NCI-H2107 (cell line): ENCODE measurements at places on chromosomes 11 and 22.

DNA sequence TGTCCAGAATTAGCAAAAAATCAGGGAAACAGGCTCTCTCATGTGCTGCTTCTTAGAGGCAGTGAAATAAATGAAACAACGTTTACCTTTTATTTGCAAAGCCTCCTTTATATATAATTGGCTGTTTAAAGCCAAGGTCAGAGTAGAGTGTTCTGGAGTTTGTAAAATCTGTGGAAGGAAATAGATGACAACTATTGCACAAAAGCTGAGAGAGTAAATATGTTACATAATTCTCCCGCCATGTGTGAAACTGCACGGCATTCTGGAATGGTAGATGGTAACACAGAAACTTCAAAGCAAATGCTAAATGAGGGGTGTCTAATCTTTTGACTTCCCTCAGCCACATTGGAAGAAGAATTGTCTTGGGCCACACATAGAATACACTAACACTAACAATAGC, 51.5 kb upstream of the FGF3 start:
- no peak for DNase-seq

GRCh38 chr11:66854729-66855211, 2.1 kb upstream of the LRFN4 start:
- DNase-seq = no peak

GRCh38 chr22:35888181-35888870, 140.3 kb downstream of the RBFOX2 start:
- DNase-seq = no peak

DNA sequence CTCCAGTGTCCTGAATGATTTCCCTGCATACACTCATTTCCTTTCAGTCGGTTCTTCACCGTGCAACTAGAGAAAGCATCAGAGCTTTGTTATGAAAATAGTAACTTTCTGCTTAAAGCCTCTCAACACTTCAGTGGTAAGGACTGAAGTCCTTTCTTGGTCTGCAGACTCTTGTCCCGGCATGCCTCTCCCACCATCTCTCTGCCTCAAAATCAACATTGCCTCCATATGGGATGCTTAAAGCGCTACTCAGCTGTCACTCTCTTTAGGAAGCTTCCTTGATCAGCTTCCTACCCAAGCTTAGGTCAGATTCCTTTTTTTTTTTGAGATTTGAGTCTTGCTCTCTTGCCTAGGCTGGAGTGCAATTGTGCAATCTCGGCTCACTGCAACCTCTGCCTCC, 36.7 kb downstream of the APLP2 start:
- DNase-seq = no peak

DNA sequence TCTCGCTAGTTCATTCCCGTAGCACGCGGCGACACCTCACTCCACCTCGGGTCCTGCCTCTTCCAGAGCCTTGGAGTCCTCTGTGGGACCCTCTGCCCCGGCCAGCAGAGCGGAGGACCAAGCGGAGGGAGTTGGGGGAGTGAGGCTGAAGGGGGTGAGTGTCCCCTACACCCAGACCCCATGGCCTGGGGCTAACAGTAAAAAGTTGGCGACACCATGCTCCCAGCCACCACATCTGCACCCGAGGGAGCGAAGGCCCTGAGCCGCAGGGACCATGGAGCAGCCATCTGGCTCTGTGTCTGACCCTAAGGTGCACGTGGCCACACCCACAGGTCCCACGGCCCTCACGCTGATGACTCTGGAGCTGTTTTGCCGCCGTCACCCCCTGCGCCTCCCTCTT, 293.8 kb downstream of the BRD1 start:
- DNase-seq = no peak

GRCh38 chr11:16216831-16217230, 139.5 kb downstream of the SOX6 start:
- DNase-seq = no peak

GRCh38 chr11:71281204-71281603, 28.8 kb upstream of the SHANK2 start:
- no peak for DNase-seq

DNA sequence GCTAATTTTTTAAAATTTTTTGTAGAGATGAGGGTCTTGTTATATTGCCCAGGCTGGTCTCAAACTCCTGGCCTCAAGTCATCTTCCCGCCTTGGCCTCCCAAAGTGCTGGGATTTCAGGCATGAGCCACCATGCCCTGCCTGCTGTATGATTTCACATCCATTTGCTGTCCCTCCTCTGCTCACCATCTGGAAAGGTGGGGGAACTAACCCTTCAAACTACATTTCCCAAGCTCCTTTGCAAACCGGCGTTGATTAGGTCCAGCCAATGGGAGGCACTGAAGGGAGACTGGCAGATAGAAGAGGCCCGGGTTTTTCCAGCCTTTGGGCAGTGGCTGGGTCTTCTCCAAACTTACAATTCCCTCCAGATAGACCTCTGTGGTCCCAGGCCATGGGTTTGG, 19.3 kb downstream of the RFPL1 start:
- no peak for DNase-seq

DNA sequence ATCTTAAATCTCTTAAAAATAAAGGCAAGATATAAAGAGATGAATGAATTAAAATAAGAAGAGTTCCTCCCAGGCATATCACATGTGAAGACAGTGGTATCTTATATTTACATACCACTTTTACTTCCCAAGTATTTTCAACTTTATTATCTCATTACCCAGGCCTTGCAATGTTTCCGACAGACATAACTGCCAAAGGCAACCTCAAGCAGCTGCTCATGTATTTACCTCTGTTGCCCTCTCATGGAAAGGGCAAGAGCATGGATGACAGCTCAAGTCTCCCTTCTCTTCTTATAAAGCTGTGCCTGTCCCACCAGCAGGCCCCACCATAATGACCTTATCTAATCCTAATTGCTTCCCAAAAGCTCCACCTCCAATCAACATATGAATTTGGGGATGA, 894.2 kb downstream of the NTM start:
- DNase-seq = no peak

- DNase-seq = no peak
These were observed 32.2 kb downstream of the TSPAN18 start for GRCh38 chr11:44758983-44759382.

- no peak for DNase-seq
These were observed 241.9 kb upstream of the CTSC start for GRCh38 chr11:88579466-88579865.

- DNase-seq = no peak
These were observed 3.8 kb downstream of the MPEG1 start for GRCh38 chr11:59208956-59209355.

GRCh38 chr22:40578171-40578570, 58.3 kb downstream of the MRTFA start:
- no peak for DNase-seq

- no peak for DNase-seq
These were observed 1.4 kb upstream of the OR4D11 start for GRCh38 chr11:59501931-59502330.

DNA sequence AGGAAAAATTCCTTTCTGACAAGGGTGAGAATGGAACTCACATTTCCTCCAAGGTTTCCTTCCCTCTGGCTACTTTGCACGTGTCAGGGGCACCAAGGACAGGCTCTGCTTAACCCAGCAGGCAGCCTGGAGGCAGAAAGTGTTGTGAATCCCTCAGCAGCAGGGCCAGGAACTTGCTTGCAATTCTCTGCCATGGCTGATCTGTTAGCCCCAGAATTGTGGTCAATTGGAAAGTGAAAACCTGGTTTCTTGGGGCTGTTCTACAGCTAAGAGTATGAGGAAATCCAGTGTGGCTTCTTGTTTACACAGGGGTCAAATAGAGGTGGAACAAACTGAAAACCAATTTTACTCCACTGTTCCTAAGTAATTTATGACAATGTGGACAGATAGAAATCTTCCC, 38.3 kb upstream of the CEP295 start:
- no peak for DNase-seq

DNA sequence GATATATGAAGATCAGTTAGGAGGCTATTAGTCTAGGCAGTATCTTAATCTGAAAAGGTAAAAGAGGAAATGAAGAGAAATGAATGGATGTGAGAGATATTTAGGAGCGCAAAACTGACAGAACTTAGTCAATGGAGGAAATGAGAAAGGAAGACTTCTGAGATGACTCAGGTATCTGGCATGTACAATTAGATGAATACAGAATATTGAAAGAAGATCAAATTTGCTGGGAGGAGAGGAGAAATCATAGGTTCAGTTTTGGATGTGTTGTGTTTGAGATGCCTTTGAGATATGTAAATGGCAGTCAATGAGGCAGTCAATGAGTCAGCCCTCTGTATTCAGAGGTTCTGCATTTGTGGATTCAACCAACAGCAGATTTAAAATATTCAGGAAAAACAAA, 42.9 kb upstream of the GAB2 start:
- no peak for DNase-seq

GRCh38 chr11:64853709-64854108, 9.3 kb upstream of the CDC42BPG start:
- DNase-seq = no peak

DNA sequence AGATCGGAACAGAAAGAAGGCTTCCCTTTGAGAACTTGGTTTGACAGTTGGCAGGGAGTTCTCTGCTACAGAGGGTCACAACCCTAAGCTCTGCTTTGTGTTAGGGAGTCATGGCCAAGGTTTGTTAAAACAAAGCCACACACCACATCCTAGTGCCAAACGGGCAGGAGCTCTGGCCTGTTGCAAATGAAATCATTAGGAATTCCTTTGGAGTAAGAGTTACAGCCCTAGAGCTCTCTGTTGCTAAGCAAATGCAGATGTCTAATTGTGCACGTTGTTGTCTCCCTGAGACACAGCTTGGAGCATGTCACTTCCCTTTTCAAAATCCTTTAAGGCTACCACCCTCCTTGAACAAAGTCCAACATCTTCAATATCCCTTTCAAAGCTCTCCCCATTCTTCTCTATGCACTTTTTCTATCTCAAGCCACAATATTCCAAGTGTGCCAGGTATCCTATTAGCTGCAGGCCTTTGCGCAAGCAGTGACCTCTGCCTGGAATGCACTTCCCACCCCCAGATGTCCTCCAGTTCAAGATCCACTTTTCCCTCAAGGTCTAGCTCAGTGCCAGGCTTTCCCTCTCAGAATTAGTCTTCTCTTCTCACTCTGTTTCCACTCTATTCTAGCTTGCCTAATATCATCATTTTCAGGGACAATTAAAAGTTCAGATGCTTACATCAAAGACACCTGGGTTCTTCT, 253.7 kb upstream of the POU2AF2 start:
- DNase-seq = no peak

DNA sequence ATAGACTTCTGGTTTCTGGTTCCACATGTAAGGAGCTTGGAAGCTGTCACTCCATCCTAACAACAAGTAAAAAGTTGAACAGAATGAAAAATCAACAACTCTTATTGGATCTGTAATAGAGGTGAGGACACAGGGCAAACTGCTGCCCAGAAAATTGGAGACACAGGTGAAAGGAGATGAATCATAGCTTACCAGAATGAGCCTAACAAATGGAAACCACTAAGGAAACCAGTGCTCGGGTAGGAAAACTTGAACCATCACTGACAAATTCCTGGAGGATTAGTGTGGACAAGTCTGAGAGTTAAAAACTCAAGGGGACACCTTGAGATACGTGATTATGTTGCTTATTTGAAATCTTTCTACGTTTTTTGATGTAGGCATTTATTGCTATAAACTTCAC, 52.1 kb downstream of the GDPD4 start:
- DNase-seq = no peak

DNA sequence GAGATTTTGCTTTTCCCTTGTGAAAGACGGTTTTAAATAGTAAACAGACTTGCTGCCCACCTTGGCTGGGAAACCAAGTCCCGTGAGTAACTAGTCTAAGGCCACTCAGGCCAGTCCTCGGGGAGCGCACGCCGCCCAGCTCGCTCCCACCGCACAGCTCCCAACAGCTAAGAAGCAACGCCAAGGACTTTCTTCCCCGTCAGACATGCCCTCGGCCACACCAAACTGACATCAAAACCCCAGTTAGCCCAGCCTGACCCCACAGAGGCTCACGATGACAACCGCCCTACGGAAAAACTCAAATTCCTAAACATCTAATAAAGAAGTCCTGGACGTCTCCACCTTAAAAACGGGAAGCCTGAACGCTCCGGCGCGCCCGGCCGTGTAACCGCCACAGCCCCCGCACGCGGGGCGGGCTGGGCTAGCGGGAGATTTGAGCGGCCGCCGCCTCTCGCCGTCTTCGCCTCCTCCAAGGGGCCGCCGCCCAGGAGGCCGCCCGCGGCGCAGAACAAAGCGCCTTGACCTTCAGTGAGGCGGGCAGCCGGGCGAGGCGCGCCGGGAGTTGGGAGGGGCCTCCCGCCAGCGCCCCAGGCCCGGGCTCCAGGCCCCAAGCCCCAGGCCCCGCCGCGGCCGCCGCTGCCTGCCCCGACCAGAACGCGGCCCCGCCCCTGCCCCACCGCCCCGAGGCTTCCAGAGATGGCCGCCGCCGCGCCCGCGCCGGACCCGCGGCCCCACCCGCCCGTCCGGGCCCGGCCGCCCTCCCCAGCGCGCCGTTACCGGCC, 486 bp downstream of the NAP1L4 start:
- DNase-seq = no peak

DNA sequence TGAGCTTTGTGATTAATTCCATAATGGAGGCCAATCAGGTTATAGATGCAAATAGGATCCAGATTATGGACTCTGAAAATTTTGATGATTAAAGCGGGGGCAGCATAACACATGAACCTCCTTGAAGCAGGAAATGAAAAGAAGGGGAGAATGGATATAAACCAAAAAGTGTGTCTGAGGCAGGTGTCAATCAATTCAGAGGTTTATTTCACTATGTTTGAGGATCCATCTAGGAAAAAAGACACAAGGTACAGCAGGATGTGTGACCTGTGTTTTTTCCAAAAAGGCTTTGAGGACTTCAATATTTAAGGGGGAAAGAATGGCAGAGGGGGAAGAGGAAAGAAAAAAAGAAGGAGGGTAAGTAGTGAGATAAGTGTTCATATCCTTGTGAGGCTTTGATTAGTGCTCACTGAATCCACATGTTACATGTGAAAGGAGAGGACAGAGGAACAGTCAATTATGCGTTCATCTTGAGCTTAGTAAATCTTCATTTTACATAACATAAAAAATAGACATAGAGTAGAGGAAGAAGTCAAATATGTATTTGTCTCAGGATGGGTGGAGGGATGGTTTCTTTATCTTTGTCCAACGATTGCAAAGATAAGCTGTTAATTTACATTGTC, 34.1 kb downstream of the MS4A2 start:
- DNase-seq = no peak
